ENCODE measurements at places on chromosomes 5 and 9.

DNA sequence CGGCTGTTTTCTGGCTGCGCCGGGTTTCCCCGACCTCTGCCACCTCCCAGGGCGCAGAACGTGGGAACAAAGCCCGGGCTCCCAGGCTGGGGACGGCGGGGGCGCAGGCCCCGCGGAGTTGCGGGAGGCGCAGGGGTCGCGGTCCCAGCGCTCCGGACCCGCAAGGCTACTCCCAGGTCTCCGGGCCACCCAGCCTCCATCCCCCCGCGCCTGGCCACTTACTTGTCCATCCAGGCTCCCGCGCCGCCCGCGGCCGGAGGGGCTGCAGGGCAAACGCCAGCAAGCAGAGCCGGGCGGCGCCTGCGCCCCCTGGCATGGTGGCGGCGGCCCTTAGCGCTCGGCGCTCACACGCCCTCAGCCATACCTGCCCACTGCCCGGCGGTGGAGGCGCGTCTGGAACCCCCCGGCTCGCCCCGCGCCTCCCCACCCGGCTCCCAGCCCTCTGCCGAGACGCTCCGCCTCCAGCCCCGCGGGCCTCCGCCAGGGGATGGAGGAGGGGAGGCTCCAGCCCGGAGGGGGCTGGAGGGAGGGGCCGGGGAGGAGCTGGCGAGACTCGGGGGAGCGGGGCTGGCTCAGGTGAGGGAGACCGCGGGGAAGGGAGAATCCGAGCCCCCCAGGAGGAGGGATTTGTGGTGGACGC lies at the start of gene ADAM19:
TSS of gene ADAM19 (minus strand) at position 395 of the 640 bp plus-strand sequence. CDS start at position 316, 79 bp downstream.
- peak; percentile 67 for DNase-seq

- no peak for DNase-seq
Measured at GRCh38 chr5:177409043-177409801, at the start of gene F12. Gene F12, minus strand, starts transcription at chr5:177409564. Its CDS starts 37 bp downstream, at chr5:177409527.

DNA sequence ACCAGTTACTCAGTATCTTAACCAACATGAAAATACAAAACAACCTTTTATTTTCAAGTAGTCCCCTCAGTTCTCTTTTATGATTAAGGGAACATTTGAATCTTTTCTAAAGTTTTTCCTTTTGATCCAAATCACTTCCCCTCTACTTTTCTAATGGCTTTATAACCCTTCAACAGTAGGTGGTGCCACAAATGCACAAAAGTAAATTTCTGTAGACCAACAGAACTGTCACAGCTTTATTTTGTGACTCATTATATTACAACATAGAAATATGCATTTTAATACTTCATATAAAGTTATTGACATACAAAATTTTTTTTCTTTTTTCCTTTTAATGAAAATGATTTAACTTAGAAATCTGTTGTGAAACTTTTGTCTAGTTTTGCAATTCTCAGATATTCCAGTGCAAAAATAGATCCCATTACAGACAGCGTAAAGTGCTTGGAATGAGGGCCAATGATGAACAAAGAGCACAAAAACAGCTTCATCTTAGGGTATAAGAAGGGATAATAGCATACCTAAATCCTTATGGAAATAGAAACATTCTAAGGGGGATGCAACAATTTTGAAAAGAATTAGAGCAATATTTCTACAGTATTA lies 17.0 kb downstream of the NIPSNAP3B start:
- DNase-seq, result peak; percentile 66

GRCh38 chr9:133709015-133709611 lies 29.0 kb downstream of the SARDH start:
- DNase-seq, result peak; percentile 88

DNA sequence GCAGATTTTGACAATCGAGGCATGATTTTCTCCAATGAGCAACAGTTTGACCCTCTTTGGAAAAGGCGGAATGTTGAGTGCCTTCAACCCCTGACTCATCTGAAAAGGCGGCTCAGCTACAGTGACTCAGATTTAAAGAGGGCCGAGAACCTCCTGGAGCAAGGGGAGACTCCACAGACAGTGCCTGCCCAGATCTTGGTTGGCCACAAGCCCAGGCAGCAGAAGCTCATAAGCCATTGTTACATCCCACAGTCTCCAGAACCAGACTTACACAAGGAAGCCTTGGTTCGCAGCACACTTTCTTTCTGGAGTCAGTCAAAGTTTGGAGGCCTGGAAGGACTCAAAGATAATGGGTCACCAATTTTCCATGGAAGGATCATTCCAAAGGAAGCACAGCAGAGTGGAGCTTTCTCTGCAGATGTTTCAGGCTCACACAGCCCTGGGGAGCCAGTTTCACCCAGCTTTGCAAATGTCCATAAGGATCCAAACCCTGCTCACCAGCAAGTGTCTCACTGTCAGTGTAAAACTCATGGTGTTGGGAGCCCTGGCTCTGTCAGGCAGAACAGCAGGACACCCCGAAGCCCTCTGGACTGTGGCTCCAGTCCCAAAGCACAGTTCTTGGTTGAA lies 13.6 kb downstream of the PTPDC1 start:
- no peak for DNase-seq

GRCh38 chr9:98485706-98486105 lies 223.0 kb downstream of the GABBR2 start:
- no peak for DNase-seq

DNA sequence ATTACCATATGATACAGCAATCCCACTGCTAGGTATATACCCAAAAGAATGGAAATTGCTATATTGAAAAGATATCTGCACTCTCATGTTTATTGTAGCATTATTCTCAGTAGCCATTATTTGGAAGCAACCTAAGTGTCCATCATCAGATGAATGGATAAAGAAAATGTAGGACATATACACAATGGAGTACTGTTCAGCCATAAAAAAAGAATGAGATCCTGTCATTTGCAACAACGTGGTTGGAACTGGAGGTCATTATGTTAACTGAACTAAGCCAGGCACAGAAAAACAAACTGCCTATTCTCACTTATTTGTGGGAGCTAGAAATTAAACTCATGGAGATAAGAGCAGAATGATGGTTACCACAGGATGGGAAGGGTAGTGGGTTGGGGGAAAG lies 63.1 kb upstream of the TTC23L start:
- DNase-seq, result no peak

DNA sequence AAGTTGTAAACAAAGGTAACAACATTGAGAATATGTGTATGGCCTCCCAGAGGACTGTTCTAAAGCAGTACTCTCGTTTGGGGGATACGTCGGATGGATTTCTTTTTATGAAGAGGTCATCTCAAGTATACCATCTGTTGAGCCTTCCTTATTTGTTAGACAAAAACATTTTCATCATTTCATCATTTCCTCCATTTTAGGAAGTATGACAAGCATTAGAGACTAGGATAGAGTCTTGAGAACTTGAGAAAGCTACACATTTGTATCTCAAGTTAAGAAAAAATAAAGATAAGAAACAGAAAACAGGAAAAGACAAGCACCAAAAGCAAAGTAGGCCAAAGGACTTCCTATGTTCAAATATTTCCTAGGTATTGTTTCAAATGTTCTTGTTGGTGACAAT lies 307.0 kb downstream of the EFNA5 start:
- no peak for DNase-seq

GRCh38 chr5:85717203-85717563 lies 900.6 kb upstream of the COX7C start:
- DNase-seq, result no peak

- no peak for DNase-seq
Measured at GRCh38 chr9:113775749-113776148, 100.4 kb upstream of the ZNF618 start.

DNA sequence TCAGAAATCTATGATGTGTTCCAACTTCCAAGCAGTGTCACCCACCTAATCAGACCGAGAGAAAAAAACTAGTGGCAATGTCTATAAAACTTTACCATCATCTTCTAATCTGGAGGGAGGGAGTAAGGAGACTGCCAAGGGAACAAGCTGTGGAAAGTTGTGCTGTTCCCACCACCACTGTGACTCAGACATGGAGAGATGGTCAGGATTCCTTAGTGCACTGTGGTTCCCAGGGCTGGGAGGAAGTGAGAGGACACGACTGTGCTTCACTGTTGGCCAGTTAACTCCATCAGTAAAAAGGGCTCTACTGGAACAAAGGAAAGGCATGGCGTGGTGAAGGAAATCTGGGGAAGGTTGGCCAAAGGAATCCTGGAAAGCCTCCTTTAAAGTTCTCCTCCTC lies 18.8 kb downstream of the TICAM2 start:
- no peak for DNase-seq

DNA sequence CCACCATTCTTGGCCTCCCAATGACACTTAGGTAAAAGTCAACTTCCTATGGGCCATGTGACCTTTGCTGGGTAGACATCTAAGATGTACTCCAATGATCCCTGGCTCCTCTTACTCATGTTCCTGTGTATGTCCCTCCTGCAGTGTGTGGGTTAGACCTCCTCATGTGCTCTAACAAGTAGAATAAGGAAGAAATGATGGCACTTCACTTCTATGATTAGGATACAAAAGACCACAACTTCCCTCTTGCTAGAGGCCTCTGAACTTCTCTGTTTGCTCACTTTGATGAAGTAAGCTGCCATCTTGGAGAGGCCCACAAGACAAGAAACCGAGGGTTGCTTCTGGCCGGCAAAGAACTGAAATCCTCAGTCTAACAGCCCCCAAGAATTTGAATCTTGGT lies 131.8 kb downstream of the TAF11L14 start:
- DNase-seq, result no peak

GRCh38 chr9:115262477-115262876 lies 144.5 kb upstream of the TNC start:
- DNase-seq, result peak; percentile 99

DNA sequence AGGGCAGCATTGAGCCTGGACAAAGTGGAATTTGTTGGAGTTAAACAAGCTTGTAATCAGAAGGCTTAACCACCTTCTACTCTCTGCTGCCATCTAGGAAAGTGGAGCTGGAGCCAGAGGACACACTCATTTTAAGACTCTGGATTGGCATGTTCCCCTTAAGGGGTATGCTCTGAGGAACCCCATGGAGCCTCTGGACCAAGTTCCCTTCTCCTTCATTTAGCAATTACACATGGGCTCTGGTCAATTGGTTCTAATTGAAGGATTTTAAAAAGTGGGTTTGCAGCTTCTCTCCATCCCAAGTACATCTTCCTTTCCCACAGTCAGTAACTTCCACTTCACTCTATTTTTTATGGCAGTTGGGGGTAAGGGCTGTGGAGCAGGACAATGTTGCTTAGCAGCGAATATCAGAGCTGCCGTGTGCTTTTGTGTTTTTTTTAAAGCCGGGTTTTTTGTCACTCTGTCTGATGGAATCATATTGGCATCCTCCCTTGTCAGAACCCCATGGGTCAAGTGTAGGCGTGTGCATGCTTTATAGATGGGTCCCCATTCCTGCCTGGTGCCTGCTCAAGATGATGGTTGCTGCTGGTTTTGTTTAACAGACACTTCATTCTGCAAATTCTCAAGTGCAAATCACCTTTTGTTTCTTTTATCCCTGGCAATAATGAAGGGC lies 330.7 kb upstream of the ADAMTSL1 start:
- DNase-seq, result peak; percentile 52

GRCh38 chr9:128192601-128193371 lies 1.4 kb upstream of the CIZ1 start:
- DNase-seq, result no peak

DNA sequence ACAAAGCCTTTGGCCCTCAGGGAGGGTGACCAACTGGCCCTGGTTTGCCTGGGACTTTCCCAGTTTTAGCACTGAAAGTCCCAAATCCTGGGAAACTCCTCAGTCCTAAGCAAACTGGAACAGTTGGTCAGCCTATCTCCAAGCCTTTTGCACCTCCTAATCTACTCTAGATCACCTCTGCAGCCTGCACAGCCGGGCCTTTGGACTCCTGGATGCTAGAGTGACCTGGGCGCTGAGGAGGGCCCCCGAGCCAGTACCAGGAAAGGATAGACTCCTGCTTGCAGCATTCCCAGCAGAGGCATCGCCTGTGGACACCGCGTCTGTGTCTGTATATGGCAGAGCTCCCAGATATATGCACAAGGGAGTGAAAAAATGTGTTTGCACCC lies 15.1 kb downstream of the IRF1 start:
- DNase-seq, result no peak

- no peak for DNase-seq
Measured at GRCh38 chr5:96113170-96113939, 151.7 kb upstream of the ELL2 start.

GRCh38 chr5:107979291-107979690 lies 308.6 kb upstream of the EFNA5 start:
- DNase-seq, result no peak

DNA sequence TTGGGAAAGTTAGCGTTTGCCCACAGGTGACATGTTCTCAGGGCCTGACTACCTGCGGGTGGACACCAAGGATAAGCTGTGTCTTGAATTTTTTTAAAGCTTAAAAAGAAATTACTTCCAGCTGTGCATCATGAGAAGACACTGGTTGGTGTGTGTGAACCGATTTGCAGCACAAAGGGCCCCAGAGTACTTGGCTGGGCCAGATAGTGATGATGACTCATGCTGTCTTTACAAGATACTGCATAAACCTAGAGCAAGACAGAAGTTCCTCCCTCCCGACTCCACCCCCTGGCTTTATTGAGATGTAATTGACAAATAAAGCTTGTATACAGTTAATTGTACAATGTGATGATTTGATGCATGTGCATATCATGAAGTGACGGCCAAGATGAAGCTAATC lies 212.8 kb downstream of the NXNL2 start:
- no peak for DNase-seq

DNA sequence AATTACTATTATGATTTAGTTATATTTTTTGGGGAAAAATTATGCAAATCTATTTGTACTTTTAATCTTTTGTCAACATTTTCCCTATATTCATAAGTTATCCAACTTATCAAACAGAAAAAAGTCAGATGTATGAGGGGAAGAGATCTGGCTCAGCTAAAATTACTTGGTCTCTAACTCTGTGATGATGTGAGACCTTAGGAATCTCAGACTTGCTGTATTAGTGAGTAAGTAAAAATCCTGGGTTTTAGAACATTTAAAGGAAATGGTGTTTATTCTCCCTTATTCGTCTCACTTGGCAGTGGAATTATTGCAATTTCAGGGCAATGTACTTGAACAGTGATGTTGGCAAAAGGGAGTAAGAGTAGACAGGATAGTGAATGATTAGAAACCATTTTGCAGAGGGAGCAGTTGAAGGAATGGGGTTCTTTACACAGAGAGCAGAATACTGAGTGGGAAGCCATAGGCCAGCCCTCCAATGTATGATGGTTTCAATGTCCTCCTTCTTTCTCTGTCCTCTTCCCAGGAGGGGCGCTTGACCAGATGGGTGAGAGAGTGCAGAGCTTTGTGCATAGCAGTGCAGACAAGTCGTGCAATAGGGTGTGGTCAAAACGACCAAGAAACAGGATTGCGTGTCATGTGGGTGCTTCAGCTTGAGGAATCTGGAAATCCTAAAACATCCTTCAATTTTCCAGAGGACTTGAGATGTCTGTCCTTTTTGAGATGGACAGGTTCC lies 91.7 kb downstream of the TENT4A start:
- DNase-seq, result no peak

GRCh38 chr5:79729679-79730078 lies 40.0 kb downstream of the CMYA5 start:
- DNase-seq, result no peak

GRCh38 chr5:6410421-6410820 lies 32.1 kb upstream of the MED10 start:
- no peak for DNase-seq

DNA sequence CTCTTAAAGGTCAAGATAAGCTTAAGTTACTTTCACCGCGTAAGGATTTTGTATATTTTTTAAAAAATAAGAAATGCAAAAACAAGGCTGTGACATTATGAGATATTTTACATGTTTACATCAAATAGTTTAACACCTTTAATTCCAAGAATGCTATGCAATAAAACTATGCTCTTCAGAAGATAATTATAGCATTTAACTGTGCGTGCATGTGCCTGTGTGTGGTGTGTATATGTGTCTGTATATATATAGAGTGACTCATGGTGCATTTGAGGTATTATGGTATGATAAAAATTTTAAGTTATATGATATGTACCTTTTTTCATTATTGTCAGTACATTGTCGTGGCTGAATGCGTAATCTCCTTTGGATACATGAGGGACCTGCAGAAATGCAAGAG lies 539.3 kb downstream of the PDE4D start:
- DNase-seq, result no peak
